Large intestine (tissue), 12 donors: ENCODE measurements at places on chromosomes 12 and 14. TPM values are rescaled to one million over a fixed set of nuclear protein-coding genes. Genes with fewer than 3 reads are reported as not detected.

IPO4 gene
- polyA plus RNA-seq = 22.5 TPM

DNA sequence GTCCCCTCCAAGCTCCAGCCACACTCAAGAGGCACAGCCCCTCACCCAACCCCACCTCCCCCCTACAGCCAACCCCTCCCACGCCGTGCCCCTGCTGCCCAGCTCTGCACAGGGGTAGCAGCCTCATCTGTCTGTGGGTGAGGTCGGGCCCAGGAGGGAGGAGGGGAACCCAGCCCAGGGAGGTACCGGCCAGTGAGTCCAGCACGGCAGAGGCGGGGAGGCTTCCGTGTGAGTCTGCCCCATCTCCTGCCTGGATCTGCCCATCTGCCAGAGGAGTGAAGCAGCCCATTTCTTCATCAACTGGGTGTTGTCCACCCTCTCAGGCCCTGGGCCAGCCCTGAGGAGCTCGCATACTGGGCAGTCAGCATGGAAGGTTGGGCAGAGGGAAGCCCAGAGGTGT lies 54.2 kb downstream of the CCNK start:
- DNase-seq = no peak

GRCh38 chr14:64208981-64209380 lies 85.2 kb downstream of the ESR2 start:
- no peak for DNase-seq

GRCh38 chr12:3035815-3036702 lies 41.1 kb upstream of the TSPAN9 start:
- no peak for DNase-seq

WASHC4 gene
- 71.1 TPM for polyA plus RNA-seq

- DNase-seq = no peak
Measured at GRCh38 chr12:101186291-101186690, 23.7 kb downstream of the SLC5A8 start.

- DNase-seq = no peak
Measured at GRCh38 chr14:22118899-22119477, 445.4 kb upstream of the OR4E1 start.

DNA sequence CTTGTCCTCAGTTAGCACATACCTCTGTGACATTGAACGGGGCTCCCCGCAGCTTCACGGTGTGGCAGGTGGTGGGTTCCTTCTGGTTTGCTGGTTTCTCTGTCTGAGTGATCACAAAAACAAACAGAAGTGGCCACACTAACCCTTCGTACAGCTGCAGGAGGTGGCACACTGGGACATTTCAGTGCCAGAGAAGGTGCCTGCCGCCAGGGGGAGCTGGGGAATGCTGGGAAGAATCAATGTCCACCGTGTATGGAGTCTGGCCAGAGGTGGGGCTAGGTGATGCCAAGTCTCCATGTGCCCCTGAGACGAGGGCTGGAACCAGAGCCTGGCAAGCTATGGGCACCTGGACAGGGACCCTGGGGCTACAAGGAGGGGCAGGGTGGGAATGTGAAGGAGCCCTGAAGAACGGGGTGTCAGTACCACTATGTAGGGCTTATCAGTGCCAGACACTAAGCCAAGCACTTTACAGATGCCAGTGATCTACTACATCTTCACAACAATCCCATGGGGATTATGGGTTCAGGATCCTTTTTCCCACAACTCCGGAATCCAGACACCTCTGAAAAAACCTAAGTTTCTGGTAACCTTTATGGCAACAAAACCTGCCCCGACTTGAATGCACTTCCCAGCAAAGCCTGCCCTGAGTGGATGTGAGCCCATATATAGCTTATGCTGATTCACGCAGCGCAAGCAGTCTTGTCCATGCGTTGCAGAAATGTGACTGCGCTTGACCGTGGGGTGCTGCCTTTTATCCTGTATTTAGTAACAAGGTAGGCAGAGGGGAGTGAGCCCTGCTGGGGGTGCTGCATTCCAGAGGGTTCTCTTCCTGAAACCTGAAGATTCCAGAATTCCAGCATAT lies 10.8 kb downstream of the RBM19 start:
- no peak for DNase-seq

C12orf42 gene
- 0.16 TPM for polyA plus RNA-seq

DNA sequence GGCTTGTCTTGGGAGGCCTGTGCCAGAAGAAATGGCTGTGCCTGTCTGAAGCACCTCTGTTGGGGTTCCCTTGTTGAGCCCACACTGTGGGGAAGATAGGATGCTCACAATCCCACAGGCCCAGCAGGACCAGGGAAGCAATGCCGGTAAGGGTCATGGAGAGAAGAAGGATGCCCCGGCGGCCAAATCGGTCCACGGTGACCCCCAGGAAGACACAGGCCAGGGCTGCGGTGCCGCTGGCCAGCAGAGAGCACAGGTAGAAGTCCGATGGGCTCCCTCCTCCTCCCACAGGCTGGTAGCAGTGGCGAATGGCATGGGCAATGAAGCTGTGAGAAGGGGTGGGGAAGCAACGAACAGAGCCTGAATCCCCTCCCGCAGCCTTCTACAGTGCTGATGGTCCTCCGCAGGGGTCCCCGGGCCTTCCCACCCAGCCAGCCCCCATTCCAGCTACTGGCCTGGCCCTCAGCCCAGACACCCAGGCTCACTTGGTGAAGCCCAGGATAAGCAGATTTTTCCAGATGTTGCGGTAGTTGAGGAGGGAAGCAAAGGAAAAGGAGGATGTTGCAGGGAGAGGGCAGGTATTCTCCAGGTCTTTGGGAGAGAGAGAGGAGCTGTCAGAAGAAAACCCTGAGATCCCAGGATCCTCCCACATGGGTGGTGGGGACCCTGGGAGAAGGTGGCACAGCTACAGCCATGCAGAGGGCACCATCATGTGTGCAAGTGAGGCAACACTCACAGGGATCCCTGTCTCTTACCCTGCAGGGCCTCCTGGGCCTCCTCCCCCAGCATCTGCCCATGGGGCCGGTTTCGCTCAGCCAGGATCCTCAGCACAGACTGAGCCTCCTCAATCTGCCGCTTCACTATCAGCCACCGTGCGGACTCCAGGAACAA lies 5.0 kb downstream of the SLC22A17 start:
- no peak for DNase-seq

MGAT4C gene
- polyA plus RNA-seq = 0.43 TPM

PRIMA1 gene
- polyA plus RNA-seq = 9.2 TPM

RDH16 gene
- 0.34 TPM for polyA plus RNA-seq

DNA sequence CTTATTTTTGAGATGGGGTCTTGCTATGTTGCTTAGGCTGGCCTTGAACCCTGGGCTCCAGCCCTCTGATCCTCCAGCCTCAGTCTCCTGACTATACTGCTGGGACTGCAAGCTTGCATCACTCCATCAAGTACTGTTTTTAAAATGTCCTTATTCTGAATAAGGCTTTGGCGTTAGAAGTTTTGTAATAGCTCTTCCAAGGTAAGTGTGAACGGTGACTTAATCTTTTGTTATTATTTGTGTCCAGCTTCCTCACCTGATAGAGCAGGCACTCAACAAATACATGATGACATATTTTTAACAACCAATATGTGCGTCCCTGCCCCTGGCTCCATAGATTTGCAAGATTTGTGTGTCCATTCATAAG lies 1.4 kb downstream of the C1RL start:
- DNase-seq = no peak

LRRC43 gene
- 2.0 TPM for polyA plus RNA-seq

DNA sequence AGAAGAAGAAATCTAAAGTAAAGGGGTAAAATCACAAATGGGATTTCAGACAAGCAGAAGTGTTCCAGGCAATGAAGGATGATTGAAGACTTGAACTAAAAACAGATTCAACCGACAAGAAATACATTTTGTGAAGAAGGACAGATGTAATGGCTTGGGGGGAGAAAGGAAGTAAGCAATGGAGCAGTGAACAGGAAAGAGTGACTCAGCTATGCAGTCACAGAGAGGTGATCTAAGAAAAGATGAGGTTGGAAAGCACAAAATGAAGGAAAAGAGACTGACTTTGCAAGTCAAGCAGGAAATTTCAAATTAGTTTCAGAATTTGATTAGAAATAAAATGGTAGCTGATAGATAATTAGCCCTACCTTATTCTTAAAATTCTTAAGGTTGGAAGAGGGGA lies 66.5 kb downstream of the PUS7L start:
- DNase-seq = no peak

DNA sequence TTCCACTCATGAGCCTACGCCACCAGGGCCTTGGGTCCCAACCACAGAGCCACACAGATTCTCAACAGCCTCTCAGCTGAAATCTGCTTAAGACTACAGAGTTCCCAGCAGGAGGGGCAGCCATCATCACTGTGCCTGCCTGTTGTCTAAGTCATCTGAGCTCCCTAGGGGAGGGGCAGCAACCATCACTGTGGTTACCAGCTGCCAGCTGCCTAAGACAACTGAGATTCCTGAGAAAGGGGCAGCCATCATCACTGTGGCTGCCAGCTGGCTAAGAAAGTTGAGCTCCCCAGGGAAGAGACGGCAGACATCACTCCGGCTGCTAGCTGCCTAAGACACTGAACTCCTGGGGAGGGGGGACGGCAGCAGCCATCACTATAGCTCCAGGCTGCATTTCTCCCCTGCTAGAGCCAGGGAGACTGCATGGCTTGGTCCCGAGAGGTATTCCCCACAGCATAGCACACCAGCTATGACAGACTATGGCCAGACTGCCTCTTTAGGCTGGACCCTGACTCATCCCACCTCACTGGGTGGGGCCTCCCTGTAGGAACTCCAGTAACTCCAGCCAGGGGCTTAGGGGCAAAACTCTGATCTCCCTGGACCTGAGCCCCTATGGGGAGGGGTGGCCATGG lies 37.2 kb upstream of the C14orf132 start:
- DNase-seq = peak; percentile 2

HOXC12 gene
- not detected for polyA plus RNA-seq

PTPN6 gene
- polyA plus RNA-seq = 34.6 TPM

RIC8B gene
- 13.9 TPM for polyA plus RNA-seq
